Brain pericyte (primary cell): ENCODE measurements at places on chromosomes 1 and 21.

GRCh38 chr1:30359539-30360220, 363.7 kb downstream of the MATN1 start:
- DNase-seq, result no peak

GRCh38 chr1:202167708-202168415, 7.5 kb upstream of the PTPN7 start:
- DNase-seq, result no peak

GRCh38 chr1:54866801-54867716, 19.9 kb downstream of the DHCR24 start:
- no peak for DNase-seq

DNA sequence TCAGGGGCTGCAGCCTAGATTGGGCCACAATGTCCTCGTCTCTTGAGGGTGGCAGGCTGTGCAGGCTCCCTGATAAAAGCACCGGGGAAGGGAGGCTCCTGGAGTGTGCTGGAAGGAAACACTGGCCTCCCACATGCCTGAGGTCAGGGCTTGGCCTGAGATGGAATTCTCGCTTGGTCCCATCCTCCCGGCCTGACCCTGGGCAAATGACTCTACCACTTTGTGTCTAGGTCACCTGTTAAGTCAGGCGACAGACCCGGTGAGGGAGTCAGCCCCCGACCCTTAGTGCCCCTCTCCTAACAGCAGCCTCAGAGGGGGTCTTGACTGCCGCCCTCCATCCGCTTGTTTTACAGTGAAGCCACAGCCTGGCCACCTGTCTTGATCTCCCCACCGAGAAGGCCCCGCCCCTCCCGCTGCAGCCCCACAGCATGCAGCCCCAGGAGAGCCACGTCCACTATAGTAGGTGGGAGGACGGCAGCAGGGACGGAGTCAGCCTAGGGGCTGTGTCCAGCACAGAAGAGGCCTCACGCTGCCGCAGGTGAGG, 2.5 kb downstream of the SMIM1 start:
- DNase-seq, result no peak

GRCh38 chr1:159163614-159164228, 7.7 kb upstream of the CADM3 start:
- no peak for DNase-seq

DNA sequence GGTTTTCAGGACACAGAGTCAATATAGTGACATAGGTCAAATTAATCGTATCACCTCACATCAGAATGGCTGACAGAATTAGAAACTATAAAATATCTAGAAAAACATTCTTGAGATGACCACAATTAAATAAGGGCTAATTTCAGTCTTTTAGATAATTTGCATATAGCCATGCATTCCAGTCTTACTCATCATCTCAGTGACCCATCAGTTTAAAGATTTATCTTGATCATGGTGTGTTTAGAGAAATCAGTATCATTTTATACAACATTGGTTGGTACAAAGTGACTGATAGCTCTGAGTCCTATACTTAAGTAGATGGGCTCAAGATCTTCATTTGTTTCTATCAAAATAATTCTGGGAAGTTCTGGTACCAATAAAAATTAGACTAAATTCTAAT, 262.3 kb upstream of the SNX7 start:
- DNase-seq, result no peak

DNA sequence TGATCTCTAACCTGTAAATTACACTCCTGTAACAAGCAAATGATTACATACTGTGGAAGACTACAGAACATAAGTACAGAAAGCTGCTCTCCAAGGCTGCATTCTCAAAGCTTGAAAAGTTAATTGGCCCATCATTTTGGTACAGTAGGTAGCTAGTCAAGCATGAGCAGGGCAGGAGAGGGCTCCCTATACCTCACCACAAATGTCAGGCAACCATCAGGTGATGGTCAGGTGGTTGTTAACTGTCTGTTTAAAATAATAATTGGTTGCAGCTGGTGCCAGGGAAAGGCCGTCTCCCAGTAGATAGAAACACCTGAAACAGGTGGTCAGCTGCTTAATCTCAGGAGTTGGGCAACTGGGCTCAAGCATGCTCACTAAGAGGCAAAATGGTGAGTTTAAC, 13.1 kb upstream of the SLC1A7 start:
- DNase-seq, result no peak

DNA sequence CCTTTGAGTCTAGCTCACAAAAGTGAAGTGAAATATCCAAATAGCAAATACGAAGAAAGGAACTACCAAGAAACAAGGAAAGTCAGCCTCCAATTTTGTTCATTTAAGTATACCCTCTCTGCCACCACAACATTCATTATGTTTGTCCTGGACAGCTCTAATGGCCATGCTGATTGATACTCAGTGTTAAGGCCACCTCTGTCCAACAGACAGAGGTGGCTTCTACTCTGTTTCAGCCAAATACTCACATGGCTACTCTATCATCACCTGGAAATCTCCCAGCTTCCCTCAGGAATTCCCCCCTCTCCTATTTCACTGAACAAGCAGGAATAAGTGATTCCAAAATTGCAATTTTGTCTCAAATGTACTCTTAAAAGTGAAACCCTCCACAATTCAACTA, 10.7 kb downstream of the APP start:
- no peak for DNase-seq

DNA sequence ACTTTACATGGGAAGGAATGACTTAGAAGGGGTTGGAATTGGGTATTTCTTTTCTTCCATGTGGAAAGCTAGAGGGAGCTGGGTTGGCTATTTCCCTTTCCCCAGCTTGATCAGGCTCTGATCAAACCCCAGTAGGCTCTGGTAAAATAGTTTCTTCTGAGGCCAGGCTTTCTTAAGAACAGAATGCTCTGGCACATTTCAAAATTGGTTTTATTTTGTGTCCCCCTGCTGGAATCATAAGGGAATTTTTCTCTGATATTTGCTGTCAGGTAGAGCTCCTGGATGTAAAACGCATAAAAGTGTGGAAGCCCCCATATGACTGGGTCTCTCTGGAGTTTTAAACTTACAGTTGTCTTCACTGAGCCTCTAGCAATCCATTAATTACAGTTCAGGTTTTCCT, 17.1 kb upstream of the APOBEC4 start:
- no peak for DNase-seq

GRCh38 chr1:23286401-23286800, 57.7 kb downstream of the HNRNPR start:
- DNase-seq, result no peak

DNA sequence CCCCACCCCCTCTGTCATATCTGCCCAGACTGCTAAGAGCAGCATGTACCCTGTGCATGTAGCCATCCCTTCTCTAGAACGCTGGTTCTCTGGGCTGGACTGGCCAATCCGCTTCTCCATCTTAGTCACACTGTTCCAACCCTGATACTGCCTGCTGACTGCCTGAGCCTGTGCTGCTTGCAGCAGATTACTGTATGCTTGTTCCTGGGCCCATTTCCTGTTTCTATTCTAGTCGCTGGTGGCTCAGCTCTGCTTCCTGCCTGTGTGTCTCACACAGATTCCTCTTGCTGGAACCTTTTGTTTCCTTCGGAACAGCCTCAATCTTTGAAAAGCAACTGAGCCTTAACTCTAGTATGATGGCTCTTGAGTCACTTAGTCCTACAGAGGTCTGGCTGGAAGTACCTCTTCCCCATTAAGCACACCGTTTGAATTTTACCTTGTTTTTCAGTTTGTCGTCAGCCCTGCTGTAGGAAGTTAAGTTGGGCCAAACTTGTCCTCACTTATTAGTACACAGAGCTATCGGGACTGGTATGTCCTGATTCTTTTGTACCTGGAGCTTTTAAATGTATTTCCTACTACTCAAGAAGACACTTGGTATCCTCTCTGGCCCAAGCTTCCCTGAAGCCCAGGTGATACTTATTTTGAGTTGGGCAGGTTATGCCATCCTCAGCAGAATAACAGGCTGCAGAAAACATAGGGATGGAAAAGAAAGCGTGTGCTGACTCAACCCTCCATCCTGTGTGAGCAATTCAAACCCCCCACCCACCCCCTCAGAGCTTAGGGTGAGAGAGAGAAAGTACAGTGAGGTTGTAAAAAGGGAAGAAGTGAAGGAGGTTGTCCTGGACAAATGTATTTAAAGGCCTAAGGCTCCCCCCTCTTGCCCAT, 43.4 kb upstream of the PIGV start:
- DNase-seq, result peak; percentile 47

DNA sequence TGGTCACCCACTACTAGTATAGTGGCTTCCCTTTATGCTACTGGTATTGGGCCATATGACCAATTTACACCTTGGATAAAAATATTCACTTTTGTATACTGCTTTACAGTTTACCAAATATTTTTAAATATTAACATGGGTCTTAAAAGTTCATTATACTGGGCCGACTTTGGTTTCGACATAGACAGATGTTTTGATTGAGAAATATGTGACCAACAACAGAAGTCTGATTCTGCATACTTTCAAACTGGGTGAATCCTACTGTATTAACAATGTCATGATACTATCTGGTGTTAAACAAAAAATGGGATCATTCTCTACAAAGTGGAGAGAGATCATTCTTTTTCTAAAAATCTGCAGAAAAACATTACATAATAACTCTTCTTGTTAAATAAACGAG, 134.8 kb downstream of the AKT3 start:
- DNase-seq, result no peak

DNA sequence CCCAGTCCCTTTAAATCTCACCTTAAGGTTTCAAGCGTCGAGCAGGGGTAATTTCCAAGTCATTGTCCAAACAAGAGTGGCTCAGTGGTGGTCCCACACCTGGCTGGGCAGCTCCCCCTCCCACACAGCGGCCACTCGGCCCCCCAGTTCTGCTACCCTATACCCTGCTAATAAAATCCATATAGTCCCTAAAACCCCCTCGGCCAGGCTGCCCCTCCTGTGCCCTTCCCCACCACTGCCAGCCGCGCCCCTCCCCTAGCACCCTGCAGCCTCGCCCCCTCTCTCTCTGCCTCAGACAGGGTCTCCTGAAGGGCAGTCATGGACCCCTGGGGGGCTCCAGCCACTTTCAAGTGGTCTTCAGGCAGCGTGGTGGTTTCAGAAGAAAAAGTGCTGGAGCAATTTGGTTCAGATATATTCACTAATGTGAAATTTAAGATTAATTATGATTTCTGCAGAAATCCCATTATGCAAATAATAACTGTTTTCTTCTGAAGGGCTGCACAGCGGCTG, 34.2 kb upstream of the TTC34 start:
- DNase-seq, result no peak

DNA sequence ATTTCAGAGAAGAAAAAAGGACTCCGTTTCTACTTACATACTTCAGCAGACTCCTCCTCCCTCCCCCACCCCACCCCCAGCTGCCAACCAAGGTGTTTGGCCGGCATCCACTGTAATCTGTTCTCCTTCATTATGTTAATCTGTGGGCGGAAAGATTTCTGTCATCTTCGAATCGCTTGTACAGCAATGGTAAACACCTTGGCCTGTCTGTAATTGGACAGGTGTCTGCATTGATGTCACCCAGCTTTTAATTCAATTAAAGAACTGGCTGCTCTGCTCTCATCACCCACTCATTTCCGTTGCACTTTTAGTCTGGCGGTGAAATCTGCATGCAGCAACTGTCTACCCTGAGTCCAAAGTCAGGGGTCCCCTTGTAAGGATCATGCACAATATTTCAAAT, 368.6 kb downstream of the USH2A start:
- no peak for DNase-seq

DNA sequence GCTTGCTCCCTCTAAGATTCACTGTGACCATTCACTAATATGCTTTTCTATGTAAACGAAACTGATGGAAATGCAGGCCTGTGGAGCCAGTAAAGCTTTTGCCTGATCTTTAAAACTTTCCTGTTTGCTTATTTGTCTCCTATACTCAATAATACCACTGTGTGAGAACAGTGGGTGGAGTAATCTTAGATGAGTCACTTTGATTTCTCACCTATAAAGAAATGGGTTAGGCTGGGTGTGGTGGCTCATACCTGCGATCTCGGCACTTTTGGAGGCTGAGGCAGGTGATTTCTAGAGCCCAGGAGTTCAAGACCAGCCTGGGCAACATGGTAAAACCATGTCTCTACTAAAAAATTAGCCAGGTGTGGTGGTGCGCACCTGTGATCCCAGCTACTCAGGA, 70.8 kb downstream of the RWDD3 start:
- no peak for DNase-seq

GRCh38 chr1:244316407-244316806, 135.3 kb downstream of the ADSS2 start:
- no peak for DNase-seq

DNA sequence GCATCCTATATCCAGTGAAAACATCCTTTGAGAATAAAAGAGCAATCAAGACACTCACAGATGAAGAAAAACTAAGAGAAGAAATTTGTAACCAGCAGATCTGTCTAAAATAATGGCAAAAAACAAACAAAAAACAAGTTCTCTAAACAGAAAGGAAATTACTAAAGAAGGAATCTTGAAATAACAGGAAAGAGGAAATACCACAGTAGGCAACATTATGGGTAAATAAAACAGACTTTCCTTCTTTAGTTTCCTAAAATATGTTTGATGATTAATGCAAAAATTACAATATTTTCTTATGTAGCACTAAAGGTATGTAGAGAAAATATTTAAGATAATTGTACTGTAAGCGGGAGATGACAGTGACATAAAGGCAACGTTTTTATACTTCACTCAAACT, 23.5 kb downstream of the SLC19A1 start:
- no peak for DNase-seq

DNA sequence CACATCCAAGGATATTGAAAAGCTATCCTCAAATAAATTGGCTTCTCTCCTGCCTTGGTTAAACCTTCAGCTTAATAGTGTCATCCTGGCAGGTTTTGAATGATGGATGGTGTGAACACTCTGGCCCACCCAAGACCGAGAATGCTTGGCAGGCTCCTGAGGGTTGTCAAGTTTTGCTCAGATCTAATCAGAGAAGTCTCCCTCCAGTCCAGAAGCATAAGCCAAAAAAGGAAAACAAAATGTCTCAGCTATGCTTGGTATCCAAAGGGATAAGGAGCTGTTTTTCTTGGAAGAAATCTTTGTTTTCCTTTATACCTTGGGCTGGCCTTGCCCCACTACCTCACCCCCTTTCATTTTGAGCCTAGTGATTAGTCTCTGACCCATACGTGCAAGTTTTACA, 172.7 kb downstream of the CRB1 start:
- no peak for DNase-seq

GRCh38 chr21:39561140-39561539, 51.6 kb upstream of the B3GALT5 start:
- DNase-seq, result no peak

- no peak for DNase-seq
Measured at GRCh38 chr1:203049576-203050180, 23.4 kb downstream of the PPFIA4 start.

DNA sequence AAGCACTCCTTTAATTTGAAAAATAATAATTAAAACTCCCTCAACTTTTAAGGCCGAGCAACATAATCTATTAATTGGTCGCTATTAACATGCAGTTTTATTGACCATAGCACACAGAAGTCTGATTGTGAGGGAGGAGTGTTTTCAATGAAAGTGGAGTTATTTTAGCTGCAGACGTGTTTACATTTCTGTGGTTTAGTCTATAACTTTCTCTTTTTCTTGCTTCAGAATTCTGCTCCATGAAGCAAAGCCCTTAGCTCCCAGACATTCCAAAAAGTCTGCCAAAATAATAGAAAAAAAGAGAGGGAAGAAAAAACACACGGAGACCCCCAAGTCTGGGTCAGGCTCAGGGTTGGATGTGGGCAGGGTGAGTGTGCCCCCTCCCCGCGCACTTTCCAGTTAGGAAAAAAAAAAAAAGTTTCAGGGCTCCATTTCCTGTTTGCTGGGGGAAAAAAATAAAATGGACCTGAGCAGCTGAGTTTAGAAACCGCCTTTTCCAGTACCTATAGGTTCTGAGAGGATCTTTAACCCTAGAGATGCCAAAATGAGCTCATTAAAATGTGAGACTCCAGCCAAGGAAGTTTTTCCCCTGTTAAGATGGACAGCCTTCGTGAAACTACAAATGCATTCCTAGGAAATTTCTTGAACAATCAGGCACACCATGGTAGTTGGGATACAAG, 143.7 kb upstream of the ETS2 start:
- DNase-seq, result no peak

- DNase-seq, result no peak
Measured at GRCh38 chr1:1925437-1926345, 6.6 kb upstream of the TMEM52 start.
